GM13976 (cell line): ENCODE measurements at places on chromosomes 4 and X.

DNA sequence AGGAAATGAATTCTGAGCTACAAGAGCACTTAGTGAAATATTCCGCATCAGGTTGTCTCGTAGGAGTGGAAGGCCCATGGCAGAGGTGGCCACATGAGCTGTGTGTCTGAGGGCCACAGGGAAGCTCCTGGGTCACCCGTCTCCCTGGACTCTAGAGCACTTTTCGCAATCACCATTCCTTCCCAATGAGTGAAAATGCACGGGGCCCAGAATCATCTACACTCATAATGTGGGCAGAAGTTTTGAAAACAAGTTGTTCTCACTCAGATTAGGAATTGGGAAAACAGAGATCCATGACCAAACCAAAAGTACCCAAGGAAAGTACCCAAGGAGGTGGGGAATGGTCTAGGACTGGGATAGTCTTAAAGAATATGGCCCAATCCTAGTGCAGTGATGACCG is 94.4 kb downstream of the SCD5 start:
- no peak for DNase-seq

GRCh38 chrX:155221351-155221750 is 5.1 kb downstream of the VBP1 start:
- no peak for DNase-seq

DNA sequence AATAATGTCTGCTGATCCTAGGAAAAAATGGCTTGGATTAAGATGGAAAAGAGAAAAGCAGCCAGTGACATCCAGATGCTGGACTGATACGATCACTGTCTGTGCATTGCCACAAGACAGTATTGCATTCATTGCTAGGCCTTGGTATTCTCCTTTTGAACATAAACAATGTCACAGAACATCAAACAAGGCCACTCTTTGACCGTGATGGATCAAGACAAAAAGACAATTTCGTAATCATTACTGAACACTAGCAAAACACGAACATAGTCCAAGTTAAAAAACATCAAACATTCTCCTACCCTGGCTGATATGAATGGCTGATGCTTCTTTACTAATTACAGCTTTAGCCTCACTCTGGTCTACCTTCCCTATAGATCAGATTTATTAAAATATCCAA is 374.1 kb upstream of the CXorf51B start:
- no peak for DNase-seq

- DNase-seq, result no peak
Measured at GRCh38 chrX:124254611-124255010, 77.8 kb upstream of the TEX13D start.

GRCh38 chr4:55661398-55662056 is 25.4 kb upstream of the NMU start:
- DNase-seq, result no peak

GRCh38 chr4:42048394-42048793 is 58.1 kb downstream of the SLC30A9 start:
- DNase-seq, result no peak

GRCh38 chr4:26751004-26751403 is 109.6 kb upstream of the STIM2 start:
- DNase-seq, result no peak

DNA sequence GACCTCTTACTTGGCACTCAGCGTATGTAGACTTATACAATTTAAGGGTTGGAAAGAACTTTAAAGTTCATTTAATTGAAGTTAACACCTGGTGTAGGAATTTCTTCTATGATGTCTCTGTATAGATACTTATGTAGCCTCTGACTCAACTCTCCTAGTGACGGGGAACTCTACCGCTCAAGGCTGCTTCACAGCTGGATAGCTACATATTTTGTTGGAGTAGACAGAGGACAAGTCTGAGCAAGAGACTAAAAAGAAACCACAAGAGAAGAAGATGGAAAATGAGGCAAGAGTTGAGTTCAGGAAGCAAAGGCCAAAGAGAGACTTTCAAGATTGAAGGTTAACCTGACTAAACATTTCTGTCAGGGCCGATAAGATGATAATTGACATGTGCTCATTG is 52.6 kb downstream of the GPR50 start:
- DNase-seq, result no peak

GRCh38 chr4:180571516-180572055 is 1671.6 kb upstream of the TENM3 start:
- DNase-seq, result no peak

GRCh38 chrX:97311066-97311778 is 427.5 kb downstream of the RPA4 start:
- no peak for DNase-seq

GRCh38 chr4:2284934-2285612 is 23.2 kb upstream of the MXD4 start:
- DNase-seq, result no peak

DNA sequence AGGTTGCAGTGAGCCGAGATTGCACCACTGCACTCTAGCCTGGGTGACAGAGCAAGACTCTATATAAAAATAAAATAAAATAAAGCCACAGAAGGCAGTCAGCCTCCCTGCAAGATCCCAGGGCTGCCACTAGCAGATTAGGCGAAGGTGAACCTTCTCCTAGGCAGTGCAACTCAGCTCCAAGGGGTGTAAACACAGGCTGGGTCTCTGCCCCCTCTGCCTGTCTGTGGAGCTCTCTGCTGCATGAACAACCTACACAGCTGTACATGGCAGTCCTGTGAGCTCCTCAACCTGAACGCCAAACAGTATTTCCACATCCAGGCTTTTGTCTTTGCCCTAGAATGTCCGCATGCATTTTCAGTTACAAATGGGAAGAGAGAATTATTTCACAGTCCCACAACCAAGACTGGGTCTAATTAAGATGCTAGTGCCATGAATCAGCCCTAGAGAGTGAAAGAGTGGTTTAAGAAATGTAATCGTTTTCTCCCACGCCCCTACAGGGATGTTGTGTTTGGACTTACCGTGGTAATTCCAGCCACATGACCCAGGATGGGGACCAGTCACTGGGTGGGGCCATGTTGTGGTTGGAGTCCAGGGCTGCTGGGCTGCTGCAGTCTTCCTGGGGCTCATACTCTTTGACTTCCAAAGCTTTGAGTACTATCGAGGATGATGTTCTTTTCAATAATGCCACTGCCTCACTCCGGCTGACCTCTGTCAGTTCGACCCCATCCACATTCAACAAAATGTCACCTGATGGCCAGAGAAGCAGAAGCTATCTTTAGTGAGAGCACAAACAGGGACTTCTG is 99.0 kb downstream of the FIP1L1 start:
- DNase-seq, result no peak

GRCh38 chr4:157889788-157890187 is 283.0 kb downstream of the GASK1B start:
- no peak for DNase-seq

GRCh38 chr4:38154681-38155588 is 194.7 kb downstream of the PTTG2 start:
- DNase-seq, result peak; percentile 29

DNA sequence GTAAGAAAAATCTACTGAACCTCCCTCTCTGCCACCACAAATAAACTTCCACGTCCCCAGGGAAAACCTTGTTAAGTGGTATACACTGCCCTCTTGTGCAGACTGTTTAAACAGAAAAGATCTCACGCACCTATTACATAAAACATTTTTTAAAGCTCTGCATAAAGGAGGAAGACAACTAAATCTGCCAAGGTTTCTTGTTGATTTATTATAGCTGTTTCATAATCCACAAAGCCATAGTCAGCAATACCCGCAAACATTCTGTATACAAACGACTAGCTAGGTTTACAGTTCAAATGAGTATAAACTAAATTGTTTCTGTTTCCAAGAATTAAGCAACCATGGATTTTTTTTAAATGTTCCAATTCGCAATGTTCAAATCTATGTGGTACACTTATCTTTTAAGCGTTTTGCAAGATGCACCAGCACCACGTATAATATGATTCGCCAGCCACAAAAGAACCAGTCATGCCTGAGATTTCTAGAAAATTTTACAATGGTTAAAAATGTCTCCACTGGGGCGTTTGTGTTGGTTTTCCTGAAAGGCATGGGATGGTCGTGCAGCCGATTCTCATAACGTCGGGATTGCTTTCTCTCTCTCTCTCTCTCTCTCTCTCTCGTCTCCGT is 164.6 kb downstream of the PRKX start:
- no peak for DNase-seq

DNA sequence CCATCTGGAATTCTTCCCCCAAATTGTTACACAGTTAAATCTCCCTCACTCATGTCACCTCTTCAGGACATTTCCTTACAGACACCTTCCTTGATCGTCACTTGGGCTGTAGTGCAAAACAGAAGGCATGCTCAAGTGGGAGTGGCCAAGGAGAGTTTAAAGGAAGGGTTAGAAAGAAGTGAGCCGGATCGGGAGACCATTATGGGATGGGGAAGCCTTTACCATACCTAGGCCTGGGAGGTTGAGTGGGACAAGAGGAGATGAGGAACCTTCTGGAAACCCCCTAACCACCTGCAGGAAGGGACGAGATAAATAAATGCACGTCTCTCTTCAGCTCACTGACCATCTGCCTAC is 102.7 kb downstream of the UCHL1 start:
- no peak for DNase-seq

DNA sequence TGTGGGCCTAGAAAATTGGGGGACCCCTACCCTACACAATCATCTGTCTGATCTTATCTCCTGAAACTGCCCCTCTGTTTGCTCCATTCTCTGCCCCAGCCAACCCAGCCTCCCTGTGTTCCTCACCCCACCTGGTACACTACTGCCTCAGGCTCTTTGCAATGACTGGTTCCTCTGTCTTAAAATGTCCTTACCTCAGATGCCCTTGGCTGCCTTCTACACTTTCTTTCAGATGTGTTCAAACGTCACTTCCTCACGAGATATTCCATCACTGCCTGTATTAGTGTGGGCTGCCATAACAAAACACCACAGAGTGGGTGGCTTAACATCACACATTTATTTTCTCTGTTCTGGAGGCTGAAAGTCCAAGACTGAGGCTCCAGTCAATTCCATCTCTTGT is 29.2 kb downstream of the QDPR start:
- DNase-seq, result no peak

DNA sequence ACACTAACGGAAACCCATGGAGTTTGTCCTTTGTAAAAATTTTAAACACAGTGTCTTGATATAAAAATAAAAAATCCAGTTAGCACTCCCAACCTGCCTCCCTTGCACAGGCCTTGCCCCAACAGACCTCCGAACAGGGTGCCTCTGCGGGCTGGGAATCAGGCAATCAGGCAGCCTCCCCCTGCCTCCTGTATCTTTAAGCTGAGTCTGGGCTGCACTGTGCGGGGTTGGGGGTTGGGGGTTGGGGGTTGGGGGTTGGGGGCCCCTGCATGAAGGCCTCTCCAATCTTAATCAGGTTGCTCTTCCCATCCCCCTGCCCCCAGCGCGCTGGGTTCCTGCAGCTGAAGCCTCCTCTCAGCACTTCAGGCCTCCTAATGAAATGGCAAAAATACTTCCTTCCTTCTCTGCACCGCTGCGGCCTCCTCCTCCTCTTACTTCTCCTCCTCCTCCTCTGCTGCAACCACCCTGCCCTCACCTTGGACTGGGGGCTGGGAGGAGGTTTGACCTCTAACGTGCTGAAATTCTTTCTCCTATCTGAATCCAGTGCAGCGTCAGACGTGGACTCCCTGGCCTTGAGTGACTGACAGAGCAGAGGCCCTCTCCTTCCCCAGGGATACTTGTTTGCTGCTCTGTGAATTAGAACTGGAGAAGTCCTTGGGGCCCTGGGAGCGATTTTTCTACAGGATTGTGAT is 26.6 kb downstream of the NLGN3 start:
- no peak for DNase-seq

DNA sequence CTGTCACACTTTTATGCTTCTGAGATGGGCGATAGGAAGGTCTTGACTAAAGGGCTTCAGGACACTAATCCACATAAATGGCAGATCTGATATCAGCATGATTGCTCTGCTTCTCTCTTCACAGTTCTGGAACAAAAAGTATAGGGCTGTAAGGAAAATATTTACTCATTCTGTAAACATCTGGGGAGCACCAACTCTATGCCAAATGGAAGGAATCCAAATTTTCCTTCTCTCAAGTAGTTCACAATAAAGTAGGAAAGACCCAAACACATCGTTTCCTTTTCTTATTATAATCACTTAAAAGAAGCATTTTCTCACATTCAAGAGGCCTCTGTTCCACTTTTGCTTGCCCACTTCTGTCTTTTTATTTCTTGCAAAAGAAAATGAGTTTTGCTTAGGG is 45.9 kb upstream of the F9 start:
- DNase-seq, result no peak

- no peak for DNase-seq
Measured at GRCh38 chrX:19064175-19064574, 58.1 kb downstream of the ADGRG2 start.

GRCh38 chr4:16289897-16290554 is 63.8 kb upstream of the TAPT1 start:
- DNase-seq, result peak; percentile 35

- DNase-seq, result no peak
Measured at GRCh38 chr4:180169966-180170365, 2073.2 kb upstream of the TENM3 start.

GRCh38 chr4:101337688-101338087 is 9.6 kb downstream of the PPP3CA start:
- DNase-seq, result no peak

GRCh38 chr4:142369141-142369540 is 477.0 kb downstream of the INPP4B start:
- no peak for DNase-seq

DNA sequence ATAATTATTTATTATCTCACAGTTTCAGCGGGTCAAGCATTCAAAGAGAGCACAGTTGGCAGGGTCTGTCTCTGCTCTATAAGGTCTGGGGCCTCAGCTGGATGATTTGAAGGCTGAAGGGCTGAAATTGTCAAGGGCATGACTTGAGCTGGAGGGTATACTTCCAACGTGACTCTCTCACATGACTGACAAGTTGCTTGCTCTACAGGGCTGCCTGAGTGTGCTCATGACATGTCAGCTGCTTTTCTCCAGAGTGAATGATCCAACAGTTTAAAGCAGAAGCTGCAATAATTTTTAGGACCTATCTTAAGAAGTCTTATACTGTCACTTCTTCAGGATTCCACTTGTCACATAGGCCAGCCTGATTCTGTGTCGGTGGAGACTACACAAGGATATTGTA is 51.2 kb downstream of the TIGD2 start:
- DNase-seq, result no peak

DNA sequence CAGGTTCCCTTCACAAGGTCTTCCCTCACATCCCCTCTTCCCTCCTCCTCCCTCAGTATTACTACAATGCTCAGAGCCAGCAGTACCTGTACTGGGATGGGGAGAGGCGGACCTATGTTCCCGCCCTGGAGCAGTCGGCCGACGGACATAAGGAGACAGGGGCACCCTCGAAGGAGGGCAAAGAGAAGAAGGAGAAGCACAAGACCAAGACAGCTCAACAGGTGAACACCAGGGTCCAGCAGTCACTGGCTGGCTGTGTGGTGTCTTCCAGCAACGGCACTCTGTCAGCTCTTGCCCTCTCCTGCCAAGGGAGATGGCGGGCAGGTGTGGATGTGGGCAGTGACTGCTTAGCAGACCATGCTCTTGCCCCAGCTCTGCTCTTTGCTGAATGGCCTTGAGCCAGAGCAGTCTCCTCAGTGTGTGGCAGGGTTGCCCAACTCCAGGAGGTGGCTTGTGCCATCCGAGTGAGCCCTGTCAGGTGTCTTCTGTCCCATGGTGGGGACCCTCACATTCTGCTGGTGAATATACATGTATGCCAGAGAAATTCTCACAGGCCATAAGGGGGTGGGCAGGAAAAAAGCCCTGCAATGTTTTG is 11.4 kb upstream of the UBA1 start:
- DNase-seq, result no peak
